Bronchial smooth muscle cell (primary cell): ENCODE measurements at places on chromosomes 2 and 18. TPM values are rescaled to one million over a fixed set of nuclear protein-coding genes. Genes with fewer than 3 reads are reported as not detected.

VWC2L gene
- total RNA-seq = under 0.01 TPM in 1 of 2 replicates, not detected in the other

OR6B2 gene
- not detected in 2 replicates for total RNA-seq

GNAL gene
- 0.69 and 1.1 TPM in 2 replicates for total RNA-seq

RAB17 gene
- total RNA-seq = 0.17 and 0.47 TPM in 2 replicates

SAG gene
- total RNA-seq = under 0.01 TPM in 1 of 2 replicates, not detected in the other

UGT1A8 gene
- not detected in 2 replicates for total RNA-seq
